Activated naive CD8-positive, alpha-beta T cell treated with anti-CD3 and anti-CD28 coated beads, Interleukin-2, amount 10 ng/mL, durations not matched to agents 7 days and 5 days (primary cell): ENCODE measurements at places on chromosomes 5 and 9. TPM values are rescaled to one million over a fixed set of nuclear protein-coding genes. Genes with fewer than 3 reads are reported as not detected.

DNA sequence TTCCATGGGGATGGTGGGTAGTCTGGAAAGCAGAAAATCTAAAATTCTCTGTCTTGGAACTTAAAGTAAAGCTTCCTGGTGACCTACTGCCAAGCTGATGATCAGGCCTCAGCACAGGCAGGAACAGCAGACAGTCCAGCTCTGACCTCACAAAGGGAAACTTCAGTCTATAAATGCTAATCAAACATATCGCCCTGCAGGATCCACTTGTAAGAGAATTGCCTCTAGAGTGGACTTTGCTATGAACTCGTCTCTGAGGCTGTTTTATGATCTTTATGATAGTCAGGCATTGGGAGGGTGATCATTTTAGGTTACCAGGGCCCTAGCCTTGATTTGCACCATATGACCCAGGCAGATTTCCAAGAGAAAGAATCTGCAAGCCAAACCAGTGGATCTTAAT, 67.6 kb upstream of the SELENOP start:
- no peak for DNase-seq

DNA sequence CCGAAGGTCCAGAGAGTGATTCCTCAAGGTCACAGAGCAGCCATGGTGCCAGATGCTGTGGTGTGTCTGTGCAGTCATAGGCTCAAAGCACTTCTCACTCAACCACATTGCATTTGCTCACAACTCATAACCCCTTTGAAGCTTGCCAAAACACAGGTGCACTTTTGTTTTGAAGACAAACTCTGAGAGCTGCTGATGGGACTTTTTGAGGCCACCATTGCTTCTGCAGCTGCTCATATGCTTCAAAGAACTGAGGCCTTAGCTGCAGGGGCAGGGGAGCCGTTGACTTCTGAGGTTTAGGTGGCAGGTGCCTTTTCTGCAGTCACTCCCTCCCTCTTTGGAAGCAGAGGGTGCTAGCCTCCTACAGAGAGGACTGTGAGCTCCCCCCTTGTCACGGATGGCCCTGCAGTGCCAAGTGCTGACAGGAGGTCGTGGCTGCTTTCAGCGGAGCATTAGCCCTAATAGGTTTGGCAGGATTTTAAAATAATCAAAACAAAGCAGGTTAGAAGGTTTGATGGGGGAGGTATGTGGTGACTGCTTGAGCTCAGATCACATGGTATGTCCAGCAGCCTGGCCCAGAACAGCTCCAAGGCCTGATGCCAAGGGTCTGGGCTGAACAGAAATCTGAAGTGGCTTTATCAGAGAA, 232.1 kb downstream of the MAN2A1 start:
- peak; percentile 38 for DNase-seq

Gene SEMA4D
- 370 TPM for total RNA-seq

Gene GFPT2
- 10.1 TPM for total RNA-seq

Gene IRX4
- total RNA-seq, result not detected

Gene HARS2
- 41.7 TPM for total RNA-seq

Gene IFNK
- not detected for total RNA-seq

Gene CDK7
- 23.7 TPM for total RNA-seq
